NCI-H524 (cell line): ENCODE measurements at places on chromosomes 4 and X.

GRCh38 chrX:154661170-154661569, 7.8 kb upstream of the CTAG2 start:
- DNase-seq = no peak

GRCh38 chr4:186105647-186106321, 1.3 kb downstream of the FAM149A start:
- no peak for DNase-seq

- peak; percentile 81 for DNase-seq
Measured at GRCh38 chr4:7802093-7802726, 137.5 kb downstream of the AFAP1 start.

GRCh38 chr4:172157946-172158345, 344.7 kb downstream of the GALNTL6 start:
- no peak for DNase-seq

DNA sequence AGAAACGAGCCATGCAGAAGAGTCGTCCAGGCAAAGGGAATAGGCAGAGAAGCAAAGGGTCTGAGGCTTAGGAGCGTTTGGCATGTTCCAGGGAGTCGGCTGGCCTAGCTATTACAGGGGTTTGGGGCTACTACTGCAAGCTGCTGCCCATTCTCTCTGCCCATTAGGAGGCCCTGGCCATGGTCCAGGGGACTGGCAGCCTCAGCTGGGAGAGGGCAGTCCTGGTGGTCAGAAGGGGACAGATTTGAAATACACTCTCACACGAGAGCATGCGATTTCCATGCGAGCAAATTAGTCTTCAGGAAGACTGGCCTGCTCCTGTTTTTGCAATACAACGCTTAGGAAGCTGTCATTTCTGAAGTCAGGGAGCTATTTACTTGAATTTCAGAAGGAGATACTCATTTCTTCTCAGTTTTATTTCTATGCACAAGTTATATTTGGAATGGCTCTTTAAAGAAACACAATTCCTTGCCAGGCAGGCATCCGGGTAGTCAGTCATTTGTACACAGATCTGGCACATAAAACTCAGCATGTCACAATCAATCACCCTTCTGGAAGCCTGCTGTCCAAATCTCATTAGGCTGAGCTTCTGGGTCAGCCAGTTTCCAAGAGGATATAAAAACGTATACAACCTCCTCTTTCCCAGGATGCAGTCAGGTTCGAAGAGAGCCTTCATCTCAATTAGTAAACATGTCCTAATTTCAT, 27.0 kb downstream of the PROM1 start:
- DNase-seq = peak; percentile 15

GRCh38 chrX:78384486-78384885, 57.1 kb upstream of the CYSLTR1 start:
- DNase-seq = no peak

GRCh38 chrX:73266766-73267165, 52.1 kb upstream of the NAP1L2 start:
- no peak for DNase-seq

DNA sequence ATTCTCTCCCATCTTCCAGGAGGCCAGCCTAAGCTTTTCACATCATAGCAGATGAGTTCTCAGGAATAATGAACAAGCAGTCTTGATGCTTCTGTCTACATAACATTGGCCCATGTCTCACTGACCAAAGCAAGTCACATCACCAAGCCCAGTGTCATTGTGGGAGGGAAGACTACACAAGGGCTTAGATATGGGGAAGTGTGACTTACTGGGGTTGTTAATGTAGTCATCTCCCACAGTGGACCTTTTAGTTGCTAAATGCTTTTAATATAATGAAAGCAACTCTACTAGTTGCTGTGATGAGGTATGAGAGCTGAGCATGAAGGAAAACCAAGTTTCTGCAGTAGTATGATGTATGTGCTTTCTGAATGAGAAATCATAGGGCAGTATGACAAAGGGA, 40.5 kb downstream of the TSPAN7 start:
- no peak for DNase-seq

DNA sequence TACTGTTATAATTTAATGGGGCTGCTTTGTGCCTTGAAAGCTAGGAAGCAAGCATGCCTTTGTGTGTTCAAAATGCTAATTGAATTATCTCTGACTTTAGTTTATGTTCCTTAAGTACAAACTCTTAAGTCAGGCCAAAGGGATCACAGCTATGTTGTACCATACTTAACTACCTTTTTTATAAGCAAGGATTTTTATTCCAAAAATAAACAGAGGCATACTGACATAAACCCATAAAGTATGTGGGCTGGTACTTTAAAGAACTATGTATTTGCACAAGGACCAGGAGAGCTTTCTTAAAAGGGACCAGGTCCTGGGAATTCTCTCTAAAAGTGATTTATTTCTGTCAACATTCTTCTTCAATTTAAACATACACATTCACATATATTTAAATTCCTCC, 57.8 kb upstream of the HCCS start:
- no peak for DNase-seq

DNA sequence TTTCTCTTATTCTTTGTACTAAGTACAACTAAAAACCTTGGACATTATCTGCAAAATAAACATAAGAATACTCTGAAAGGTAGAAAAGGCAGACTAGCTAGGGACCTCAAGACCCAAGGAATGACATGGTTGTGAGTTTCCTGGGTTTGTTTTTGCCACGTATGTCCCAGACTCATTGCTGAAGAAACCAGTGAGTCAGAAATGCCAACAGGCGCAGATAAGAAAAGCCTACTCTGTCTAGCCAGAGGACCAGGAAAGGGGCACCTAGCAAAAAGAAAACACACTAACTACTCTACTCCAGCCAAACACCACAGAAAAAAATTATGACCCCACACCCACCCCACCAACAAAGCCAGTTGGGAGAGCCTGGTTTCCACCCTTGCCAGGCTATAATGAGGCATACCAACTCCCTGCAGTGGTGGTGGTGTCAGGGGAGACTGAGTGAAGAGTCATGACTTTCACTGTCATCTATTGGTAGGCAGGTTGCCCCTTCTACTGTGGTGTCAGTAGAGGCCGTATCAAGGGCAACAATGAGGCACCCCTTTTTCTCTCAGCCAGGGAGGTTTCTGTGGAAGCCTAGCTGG, 10.9 kb downstream of the MTMR1 start:
- no peak for DNase-seq

- DNase-seq = no peak
Measured at GRCh38 chrX:43718546-43718945, 62.4 kb downstream of the MAOA start.

DNA sequence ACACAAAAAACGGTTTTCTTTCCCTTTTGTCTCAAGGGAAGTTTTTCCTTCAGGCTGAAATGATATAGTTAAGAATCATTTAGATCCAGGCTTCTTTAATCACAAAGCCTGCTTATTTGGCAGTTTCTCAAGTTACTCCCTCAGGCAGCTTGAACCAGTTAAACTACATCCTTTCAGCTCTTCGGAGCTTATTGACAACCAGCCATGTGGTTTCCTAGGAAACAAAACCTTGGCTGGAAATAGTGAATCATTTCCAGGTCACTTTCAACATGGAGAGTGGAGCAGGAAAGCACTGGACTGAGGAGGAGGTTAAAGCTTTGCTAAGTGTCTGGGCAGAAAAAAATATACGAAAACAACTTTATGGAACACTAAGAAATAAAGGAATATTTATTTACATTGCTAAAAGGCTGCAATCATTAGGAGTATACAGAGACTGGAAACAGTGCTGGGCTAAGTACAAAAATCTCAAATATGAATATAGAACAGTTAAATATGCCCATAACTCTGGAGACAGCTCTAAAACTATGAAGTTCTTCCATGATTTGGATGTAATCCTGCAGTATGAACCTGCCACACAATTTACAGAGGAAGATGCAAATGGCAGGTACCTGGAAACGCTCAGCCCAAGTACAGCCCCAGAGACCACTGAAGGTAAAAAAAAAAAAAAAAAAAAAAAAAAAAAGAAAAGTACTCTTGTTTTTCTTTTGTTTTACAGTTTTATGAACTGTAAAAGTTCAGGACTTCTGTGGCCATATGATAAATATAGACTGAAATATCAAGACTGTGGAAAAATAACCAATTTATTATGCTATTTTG, 23.2 kb upstream of the AASDH start:
- DNase-seq = peak; percentile 83

- DNase-seq = no peak
Measured at GRCh38 chr4:3215733-3216132, 33.2 kb upstream of the MSANTD1 start.

- no peak for DNase-seq
Measured at GRCh38 chr4:132097041-132097440, 1052.1 kb upstream of the PCDH10 start.

GRCh38 chr4:25926462-25926861, 12.4 kb downstream of the SMIM20 start:
- DNase-seq = no peak

DNA sequence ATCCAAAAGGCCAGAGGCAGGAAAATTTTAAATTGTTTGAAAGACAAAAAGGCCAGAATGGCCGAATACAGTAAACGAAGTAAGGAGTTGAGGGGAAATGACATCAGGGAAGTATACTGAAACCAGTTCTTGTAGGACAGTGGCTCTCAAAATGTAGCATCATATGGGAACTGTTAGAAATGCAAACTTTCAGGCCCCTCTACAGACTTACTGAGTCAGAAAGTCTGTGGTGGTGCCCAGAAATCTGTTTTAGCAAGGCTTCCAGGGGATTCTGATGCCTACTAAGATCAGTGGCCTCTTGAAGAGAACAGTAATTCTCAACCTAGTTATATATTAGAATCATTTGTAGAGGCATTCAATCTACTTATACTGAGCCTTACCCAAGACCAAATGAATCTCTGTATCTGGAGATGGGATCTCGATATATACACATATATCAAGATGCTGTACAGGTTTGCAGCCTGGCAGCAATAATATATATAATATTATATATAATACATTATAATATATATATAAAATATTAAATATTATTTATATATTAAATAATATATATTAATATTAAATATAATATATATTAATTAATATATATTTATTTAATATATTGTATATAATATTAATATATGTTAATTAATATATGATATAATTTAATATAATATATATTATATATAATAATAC, 39.7 kb downstream of the ADAMTS3 start:
- DNase-seq = no peak

DNA sequence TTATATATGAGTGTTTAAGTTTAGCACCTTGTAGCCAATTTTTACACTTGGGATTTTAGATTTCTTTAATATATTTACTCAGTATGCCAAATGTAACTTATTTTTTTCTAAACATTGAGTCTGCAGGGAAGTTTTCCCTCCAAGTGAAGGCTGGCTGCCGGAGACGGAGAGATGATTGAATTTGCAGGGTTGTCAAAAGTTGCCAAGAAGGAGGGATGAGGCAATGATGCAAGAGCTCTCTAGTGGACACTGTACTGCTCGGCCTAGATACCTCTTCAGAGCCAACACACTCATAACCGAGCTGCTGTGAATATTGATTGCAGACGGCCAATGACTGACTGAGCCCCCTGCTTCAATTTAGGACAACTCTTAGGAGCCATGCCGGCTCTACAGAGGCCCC, 318.6 kb upstream of the CASK start:
- no peak for DNase-seq

- no peak for DNase-seq
Measured at GRCh38 chrX:107576392-107576791, 51.9 kb upstream of the PRPS1 start.
